NCI-H774 (cell line): ENCODE measurements at places on chromosomes 6 and 20.

DNA sequence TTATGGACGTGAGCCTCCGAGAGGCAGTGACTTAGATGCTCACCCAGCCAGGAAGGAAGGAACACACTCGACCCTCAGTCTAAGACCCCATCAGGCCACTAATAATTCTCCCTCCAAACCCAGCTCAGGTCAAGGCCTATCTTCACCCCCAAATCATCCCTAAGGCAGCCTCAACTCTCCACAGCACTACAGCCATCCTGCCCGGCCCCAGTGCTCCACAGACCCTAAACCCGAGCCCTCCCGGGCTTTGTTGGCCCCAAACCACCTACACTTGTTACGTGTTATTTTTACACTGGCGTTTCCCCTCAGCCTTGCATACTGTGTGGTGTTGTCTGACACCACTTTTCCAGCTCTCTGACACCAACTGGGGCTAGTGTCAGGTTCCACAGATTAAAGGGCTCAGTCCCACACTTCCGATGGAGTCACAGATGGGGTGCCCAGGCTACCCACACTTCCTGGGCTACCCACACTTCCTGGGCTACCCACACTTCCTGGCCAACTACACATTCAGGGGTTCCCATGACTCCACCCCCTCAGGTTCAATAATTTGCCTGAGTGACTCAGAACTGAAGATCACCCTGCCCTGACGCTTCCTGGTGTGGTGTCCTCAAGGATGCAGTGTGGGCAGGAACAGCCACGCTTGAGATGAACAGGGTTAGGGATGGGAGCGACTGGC lies 25.3 kb downstream of the RBCK1 start:
- DNase-seq: no peak

GRCh38 chr6:143744551-143745165 lies 66.9 kb downstream of the PHACTR2 start:
- peak; percentile 10 for DNase-seq

- no peak for DNase-seq
These were observed 67.9 kb upstream of the EEF1E1 start for GRCh38 chr6:8170245-8170644.

DNA sequence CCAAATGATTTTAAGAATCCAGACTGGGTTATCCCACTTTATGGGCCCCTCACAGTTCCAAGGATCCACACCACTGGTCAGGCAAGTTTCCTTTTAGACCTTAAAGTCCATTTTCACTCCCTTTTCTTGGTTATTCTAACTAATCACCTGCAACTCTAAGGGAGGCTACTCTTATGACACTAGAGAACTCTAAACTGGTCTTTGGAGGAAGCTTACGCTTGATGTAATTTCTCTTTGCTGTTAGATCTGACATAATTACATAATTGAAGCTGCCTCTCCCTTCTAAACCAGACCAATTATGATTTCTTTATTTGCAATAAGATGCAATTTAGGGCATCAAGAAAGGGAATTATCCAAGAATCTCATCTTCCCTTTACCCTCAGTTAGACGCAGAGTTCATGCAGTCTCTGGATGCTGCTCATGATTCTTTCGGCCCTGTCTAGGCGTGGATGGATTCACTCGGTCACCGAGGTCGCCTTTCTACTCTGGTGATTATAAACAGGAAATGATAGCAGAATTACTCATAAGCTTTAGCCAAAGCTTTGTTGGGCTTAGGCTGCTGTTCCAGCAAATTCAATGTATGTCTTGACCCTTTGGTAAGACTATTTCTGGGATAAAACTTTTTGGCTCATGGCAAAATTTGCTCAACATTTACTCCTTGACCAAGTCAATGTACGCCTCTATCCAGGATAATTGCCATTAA lies 166.4 kb upstream of the PRND start:
- no peak for DNase-seq

- DNase-seq: no peak
These were observed 6.5 kb downstream of the ASXL1 start for GRCh38 chr20:32364554-32365208.

DNA sequence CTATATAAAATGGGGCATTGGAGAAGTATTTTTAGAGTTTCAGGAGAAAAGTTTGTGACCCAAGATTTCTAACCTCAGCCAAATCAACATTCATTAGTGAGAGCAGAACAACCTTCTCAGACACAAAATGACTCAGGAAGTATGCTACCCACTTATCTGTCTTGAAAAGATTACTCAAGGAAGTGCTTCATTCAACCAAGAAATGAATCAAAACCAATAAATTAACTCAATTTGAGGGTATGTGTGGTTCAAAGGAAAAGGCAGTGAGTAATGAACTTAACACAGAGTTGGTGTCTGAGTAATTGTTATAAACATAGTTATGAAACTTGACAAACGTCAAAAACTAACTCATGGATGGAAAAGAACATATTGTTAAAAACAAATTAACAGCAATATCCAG lies 227.6 kb downstream of the HAO1 start:
- no peak for DNase-seq

DNA sequence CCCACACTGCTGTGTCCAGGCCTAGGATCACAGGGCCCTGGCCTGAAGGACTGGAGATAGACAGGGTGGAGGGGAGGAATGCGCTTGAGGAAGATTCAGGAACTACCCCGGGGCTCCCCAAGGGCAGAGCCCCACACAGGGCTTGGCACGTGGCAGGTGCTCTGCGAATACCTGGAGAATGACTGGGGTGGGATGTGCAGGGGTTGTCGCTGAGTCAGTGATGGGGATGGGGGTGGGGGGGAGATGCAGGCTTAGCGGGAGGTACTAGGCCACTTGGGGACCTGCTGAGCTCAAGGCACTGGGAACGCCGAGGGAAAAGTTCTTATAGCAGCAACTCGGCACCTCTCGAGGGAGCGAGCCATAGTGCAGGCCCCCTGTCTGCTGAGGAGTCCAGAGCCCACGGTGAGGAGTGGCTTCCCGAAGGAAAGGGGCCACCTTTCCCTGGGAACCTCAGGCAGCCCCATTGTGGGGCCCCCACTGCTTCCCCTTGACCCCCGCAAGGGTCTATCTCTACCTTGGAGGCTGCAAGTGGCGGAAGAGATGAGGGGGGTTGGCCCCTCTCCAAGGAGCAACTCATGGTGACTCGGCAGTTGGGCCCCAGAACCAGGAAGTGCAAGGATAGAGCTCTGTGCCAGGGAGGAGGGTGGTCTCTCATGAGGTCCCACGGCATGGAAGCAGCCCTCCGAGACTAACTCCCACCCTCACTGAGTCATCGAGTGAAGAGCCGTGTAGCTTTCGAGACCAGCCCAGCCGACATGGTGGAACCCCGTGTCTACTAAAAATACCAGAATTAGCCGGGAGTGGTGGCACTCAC lies 33.1 kb downstream of the SRC start:
- no peak for DNase-seq

GRCh38 chr20:49966861-49967260 lies 15.9 kb upstream of the SNAI1 start:
- no peak for DNase-seq

DNA sequence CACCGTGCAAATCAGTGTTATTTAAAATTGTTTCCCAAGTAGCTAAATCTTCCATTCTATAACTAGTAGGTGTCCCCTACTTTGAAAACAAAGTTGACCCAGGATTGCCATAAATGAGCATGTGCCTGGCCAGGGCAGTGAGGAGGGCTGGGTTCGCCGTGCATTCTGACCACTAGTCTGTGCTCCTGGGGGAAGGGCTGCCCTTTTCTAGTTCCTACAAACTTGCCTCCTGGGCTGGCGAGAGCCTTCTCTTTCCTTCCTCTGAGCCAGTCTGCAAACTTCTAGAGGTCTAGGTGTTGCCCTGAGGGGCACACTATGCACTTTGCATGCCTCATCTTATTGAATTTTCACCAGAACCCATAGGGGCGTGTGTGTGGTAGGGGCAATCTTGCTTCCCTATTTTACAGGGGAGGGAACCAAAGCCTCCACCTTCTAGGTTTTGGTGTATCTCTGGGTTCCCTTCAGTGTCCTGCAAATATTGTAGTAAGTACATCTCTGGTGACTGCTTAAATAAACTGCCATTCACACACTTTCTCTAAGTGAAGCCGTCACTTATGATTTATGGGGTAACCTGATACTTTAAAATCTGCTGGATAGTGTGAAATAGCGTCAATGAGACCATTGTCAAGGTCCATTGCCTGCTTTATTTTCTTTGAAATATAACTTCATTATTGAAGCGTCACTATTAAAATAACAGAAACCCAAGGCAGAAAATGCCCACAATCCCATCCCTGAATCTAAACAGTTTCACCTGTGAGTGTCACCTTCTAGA lies 42.2 kb downstream of the CDH26 start:
- no peak for DNase-seq

GRCh38 chr6:154605178-154605881 lies 94.8 kb upstream of the CNKSR3 start:
- DNase-seq: peak; percentile 22

GRCh38 chr6:82419132-82419581 lies 55.5 kb downstream of the TPBG start:
- DNase-seq: no peak

GRCh38 chr6:112041535-112041934 lies 12.4 kb upstream of the CCN6 start:
- DNase-seq: no peak

- no peak for DNase-seq
These were observed 338.7 kb downstream of the PREX1 start for GRCh38 chr20:48489046-48489463.

GRCh38 chr6:28977341-28978132 lies 27.6 kb downstream of the ZNF311 start:
- DNase-seq: no peak

- DNase-seq: no peak
These were observed 90.9 kb downstream of the CEP162 start for GRCh38 chr6:84136364-84137050.

- no peak for DNase-seq
These were observed 1303.8 kb upstream of the ADGRB3 start for GRCh38 chr6:67331304-67331703.

GRCh38 chr6:37259191-37259590 lies 1.2 kb upstream of the TMEM217 start:
- DNase-seq: no peak

DNA sequence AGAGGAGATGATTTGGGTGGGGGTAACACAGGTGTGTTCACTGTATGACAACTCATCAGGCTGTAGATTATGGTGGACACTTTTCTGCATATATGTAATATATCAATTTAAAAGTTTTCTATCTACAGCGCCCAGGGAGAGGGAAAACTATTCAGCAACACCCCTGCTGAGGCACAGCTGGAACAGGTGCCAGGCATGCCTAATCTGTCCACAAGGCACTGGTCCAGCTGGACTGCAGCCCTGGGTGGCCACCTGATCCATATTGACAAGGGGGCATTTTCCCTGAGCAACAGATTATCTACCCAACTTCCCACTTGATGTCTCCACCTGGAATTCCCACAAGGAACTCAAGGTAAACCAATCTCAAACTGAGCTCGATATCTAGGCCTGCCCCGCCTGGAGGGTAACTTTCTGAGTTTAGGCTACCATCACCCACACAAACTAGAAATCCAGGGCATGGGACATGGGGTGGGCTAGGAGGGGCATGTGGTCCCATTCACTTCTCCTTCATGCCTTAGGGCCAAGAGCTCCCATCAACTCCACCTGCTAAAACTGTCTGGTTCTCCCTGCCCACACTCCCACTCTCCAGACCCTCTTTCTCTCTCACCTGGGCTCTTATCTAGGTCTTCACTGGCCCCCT lies 4.6 kb downstream of the SLC22A16 start:
- no peak for DNase-seq

- DNase-seq: no peak
These were observed 15.1 kb upstream of the MBOAT1 start for GRCh38 chr6:20227350-20227749.

- DNase-seq: peak; percentile 36
These were observed 46.3 kb downstream of the GOPC start for GRCh38 chr6:117555882-117556498.

- DNase-seq: no peak
These were observed 73.6 kb downstream of the SCAF8 start for GRCh38 chr6:154806804-154807203.

- peak; percentile 30 for DNase-seq
These were observed 8.7 kb downstream of the ZNF335 start for GRCh38 chr20:45963059-45964005.

GRCh38 chr20:48034751-48035150 lies 249.5 kb upstream of the SULF2 start:
- no peak for DNase-seq

DNA sequence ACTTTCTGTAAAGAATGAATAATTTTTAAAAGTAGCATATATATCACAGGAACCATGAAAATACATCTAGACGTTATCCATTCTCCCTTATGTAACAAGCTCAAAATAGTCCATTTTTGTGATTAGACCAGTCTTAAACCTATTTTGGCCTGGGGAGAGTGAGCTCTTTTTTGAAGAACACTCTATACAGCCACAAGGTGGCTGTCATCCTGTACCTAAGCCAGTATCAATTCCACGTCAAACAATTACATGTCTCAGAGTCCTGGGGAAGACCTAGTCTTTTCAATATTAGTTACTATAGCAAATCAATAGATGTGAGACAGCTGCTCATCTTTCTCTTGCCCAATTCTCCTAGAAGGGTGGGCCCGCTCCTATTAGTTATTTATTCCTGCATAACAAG lies 28.4 kb downstream of the FBXO5 start:
- no peak for DNase-seq

DNA sequence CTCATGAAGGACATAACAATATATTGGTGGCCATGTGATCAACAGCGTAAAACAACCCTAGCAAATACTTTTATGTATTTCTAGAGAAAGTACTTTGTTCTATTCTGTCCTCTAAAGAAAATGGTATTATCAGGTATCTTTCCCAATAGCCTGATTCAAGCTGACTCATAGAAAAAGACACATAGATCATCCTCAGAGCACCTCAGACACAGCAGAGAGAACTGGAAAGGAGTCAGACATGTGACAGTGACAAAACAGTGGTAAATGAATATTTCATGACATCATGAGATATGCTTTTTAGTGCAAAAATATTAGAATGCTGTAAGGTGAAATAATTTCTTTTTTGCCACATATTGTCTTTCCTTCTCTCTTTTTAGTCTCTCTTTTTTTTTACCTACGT lies 1355.0 kb upstream of the MAP3K7 start:
- no peak for DNase-seq

GRCh38 chr6:156461647-156462046 lies 315.5 kb upstream of the ARID1B start:
- DNase-seq: peak; percentile 28

DNA sequence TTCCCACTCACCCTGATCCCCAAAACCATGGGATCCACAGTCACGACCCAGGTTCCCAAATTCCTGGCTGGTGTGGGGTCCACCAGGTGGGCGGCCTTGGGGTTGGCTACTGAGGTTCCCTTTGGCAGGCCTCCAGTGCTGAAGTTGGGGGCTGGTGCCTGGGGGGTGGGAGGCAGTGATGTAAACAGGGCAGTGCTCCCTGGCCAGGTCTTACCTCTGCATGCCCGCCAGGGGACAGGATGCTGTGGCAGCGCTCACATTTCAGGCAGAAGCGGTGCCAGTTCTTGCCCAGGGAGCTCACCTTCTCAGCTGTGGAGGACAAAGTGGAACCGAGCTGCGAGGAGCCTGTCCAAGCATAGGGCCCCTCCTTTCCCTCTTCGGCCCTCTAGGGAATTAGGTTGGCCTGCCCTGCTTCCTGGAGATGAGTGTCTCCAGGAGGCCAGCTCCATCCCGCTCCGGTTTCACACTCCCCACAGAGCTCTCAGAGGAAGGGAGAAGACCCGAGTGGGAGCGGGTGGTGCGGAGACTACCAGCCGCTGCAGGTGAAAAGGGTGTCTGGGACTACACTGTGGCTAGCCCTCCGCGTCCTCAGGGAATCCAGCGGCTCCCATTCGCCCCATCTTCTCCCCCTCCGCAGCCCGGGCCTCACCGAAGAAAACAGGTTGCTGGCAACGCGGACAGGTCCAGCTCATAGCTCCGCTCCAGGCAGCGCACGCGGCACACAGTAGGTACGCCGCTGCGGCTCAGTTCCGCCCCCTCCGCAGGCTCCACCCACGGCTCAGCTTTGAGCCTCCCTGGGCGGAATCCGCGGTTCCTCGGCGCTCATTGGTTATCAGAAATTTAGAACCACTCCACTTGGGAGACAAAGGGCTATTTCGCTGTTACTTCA lies at the start of gene CRIP3:
CRIP3 (minus strand) TSS at position 726 of the 889 bp plus-strand sequence; CDS start at position 692, 34 bp downstream.
- peak; percentile 23 for DNase-seq
